ENCODE measurements at places on chromosomes 2 and 18.

DNA sequence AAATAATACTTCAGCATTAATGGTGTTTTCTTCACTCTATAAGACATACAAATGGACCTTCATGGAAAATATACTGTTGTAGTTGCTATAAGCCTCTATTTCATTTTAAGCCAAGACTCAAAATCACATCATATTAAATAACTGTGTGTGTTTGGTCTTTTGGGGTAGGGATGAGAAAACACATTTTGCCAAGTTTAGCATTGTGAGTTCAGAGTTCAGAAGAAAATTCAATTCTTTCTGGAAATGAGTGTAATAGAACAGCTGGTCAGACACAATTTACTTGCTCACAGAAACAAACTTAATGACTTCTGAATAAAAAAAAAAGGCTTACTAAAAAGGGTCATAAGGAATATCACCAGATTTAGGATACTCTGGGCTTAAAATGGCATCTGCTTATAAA, 149.5 kb downstream of the LRRTM4 start:
- no peak for DNase-seq

DNA sequence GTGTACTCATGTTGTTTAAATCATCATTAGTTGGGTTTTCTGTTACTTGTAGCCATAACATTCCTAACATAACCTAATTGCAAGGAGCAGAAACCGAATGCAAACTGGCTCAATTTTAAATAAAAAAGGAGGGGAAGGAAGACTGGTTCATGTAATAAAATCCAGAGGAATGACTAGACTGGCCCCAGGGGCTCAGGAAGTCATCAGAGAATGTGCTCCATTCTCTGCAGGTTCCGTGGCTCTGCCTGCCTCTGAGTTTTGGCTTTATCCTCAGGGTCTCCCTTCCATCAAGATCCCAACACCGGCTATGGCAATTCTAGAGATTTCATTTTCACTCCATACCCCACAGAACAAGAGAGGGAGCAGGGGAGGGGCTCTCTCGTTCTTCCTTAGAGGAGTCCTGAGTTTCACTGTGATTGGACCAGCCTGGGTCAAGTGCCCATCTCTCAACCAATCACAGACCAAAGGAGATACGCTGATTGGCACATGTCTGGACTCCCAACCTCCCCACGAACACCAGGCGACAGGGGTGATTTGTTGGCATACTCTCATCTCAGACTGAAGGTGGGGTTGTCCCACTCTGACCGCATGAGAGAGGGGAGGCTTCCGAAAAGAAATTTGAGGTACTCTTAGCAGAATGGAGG, 64.8 kb downstream of the NPPC start:
- no peak for DNase-seq

DNA sequence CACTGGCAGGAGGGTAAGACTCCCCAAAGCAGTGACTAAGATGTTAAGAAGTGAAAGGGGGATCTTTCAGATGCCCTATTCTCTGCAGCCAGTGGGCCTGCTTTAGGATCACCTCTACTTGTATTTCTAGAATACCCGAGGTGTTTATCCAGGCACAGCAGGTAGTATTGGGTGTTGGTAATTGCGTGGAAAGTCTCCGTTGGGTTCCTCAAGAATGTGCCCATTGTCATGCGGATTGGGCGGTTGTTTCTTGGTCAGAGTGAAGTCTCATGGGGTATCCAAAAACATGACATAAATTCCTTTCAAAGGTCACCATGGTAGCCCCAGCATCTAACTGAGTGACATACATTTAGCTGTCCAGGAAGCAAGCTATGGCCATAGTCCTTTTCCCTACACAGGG, 308.8 kb downstream of the RPIA start:
- no peak for DNase-seq

- DNase-seq = no peak
Measured at GRCh38 chr18:69691008-69691760, 256.5 kb downstream of the CD226 start.

- DNase-seq = no peak
Measured at GRCh38 chr18:79239631-79240030, 156.1 kb upstream of the NFATC1 start.

- DNase-seq = peak; percentile 31
Measured at GRCh38 chr2:134926231-134926931, 7.8 kb downstream of the CCNT2 start.

DNA sequence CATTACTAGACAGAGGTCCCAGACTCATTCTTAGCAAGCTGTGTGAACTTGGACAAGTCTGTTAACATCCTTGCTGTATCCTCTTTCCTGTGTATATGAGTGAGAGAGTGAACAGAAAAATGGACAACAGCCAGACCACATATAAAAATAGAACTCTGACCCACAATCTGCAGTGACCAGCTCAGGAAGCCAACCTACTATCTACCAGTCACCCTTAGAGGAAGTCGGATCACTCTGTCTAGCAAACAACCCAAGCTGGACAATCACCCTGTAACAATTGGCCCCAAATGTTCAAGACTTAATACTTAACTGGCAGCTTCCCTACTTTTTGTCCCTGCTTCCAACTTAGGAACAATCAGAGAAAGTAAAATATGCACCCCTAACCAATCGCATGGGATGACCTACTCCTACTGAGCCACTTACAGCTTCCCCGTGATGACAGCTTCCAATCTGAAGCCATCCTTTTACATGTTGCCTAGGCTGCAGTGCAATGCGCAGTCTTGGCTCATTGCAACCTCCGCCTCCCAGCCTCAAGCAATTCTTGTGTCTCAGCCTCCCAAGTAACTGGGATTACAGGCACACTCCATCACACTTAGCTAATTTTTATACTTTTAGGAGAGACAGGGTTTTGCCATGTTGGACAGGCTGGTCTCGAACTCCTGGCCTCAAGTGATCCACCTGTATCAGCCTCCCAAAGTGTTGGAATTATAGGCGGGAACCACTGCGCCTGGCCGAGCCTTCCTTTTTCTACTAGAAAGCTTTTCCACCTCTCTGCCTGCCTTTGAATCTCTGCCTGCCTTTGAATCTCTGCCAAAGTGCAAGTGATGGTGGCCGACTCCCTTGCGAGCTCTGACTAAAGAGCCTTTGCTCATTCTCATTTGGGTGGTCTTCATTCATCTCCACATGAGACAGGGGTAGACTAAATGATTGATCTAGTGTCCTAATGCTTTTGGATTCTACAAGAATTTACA, 158.3 kb upstream of the NDUFV2 start:
- DNase-seq = peak; percentile 69

GRCh38 chr2:203861607-203862006, 6.0 kb upstream of the CTLA4 start:
- DNase-seq = no peak

DNA sequence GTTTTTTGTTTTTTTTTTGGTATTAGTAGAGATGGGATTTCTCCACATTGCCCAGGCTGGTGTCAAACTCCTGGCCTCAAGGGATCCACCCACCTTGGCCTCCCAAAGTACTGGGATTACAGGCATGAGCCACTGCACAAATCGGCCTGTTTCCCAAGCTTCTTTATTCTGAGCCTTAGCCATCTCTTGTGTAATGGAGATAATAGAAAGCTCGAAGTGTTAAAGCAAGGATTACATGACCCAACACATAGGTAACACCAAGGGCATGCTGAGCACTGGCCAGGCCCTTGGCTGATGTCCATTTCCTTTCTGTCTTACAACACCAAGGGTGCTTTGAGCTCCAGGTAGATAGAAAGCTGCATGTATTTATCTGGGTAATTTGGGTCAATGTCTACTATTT, 187.8 kb upstream of the MEX3C start:
- no peak for DNase-seq

- DNase-seq = peak; percentile 37
Measured at GRCh38 chr2:200367155-200367554, 60.7 kb downstream of the SPATS2L start.

DNA sequence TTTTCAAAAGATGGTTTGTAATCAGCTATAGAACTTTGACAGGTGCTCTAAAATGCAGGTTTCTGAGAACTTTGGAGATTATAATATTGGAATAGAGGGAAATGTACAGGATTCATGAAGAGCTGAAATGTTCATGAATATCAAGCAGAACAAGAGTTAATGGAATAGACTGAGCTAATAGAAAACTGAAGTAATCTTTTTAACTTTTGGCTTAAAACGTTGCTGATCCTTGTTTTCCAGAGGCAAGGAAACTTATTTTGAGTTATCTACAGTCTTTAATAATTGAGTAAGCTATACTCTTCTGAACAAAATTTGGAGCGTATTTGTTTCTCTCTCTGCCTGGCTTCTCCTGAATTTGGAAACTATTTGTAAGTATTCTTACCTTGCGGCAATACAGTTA, 10.8 kb upstream of the IL18RAP start:
- no peak for DNase-seq

DNA sequence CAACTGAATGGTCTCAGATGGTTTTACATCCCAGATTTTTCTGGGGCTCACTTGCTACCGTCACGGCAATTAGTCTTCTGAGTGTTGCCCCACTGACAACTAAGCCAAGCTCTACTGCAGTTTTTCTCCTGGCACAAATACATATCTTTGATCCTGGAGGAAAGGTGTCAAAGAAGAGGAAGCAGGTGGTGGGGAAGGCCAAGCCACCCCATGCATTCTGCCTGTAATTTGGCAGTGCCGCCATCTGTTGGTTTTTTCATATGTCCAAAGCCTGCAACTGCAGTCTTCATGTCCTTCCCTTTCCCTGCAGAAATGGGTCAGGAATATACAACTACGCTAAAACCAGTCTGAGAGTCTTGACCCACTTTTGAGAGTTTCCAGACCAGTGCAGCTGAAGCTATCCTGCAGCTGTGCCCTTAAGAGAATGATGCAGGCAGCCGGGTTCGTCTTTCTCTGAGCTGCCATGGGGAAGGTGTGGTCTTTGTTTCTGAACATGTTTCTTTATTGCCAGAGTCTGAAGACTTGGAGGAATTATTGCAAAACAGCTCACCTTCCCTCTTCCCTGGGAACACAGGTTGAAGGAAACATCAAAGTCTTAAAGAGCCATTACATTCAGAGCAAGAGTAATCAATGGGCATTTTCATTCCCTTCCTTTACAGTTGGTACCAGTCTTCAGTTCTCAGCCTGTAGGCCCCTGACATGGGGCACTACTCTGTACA, 71.8 kb upstream of the ATL2 start:
- DNase-seq = no peak

- DNase-seq = no peak
Measured at GRCh38 chr2:120400551-120400950, 54.6 kb downstream of the INHBB start.

GRCh38 chr2:37738266-37738885, 66.9 kb upstream of the CDC42EP3 start:
- no peak for DNase-seq

GRCh38 chr2:230900336-230900995, 24.6 kb downstream of the GPR55 start:
- DNase-seq = no peak

GRCh38 chr18:48296581-48296980, 112.6 kb downstream of the ZBTB7C start:
- no peak for DNase-seq

All from cardiac fibroblast (primary cell).